ENCODE measurements at places on chromosomes 2 and 18. TPM values are rescaled to one million over a fixed set of nuclear protein-coding genes. Genes with fewer than 3 reads are reported as not detected.

DNA sequence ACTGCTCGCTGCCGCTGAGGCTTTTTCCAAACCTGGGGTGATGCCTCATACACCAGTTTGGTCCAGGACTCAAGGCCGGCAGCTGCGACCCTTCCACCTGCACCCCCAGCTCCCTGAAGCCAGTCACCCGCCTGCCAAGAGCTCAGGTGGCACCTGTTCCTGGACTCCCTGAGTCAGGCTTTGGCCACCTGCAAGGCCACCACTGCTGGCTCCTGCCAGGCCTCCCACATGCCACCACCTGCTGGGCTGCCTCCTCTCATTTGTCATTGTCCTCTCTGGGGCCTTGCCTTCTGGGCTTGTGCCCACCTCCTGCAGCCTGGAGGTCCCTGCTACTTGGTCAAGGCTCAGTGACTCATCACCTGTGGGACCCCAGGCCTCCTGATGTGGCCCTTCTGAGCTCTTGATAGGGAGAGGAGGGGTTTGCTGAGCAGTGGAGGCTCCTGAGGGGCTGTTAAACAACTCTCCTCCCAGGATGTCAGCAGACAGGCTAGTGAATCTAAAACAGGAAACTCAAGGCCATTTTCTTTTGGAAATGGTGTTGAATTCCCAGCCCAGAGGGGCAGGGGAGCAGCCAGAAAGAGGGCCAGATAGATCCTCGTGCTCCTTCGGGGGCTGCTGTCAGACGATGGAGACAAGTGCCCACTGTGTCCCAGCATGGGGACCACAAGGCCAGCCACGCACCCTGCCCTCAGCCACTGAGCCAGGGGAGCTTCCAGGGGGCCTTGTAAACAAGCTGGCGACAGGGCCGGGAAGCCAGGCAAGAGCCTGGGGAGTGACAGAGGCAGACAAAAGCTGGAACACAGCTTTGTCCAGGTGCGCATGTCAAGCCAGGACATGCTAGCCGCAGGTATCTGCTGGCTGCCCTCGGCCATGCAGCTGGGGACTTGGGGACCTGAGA, 416.8 kb downstream of the LRATD1 start:
- no peak for DNase-seq

DYNAP gene
- total RNA-seq: not detected

ERFE gene
- 6.8 TPM for total RNA-seq

DNA sequence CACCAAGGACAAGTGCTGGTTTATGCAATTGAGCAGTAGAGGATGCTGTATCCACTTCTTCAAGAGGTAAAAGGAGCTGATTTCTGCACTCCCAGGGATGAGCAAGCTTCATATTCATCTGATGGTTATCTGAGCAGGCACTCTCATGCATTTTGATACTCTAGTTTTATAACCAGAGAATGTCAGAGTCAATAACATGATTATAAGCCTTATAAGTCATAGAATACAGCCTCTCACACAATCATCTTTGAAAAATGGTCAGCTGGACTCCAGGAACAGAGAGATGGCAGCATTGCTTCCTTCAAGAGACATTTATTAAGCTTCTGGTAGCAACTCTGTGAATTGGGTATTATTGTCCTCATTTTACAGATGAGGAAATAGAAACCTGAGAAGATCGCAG, 167.1 kb downstream of the SLC8A1 start:
- DNase-seq: no peak

RAX gene
- not detected for total RNA-seq

All from Daoy (cell line).